Germinal center (tissue), 1 donor: ENCODE measurements at places on chromosomes 7 and 10.

DNA sequence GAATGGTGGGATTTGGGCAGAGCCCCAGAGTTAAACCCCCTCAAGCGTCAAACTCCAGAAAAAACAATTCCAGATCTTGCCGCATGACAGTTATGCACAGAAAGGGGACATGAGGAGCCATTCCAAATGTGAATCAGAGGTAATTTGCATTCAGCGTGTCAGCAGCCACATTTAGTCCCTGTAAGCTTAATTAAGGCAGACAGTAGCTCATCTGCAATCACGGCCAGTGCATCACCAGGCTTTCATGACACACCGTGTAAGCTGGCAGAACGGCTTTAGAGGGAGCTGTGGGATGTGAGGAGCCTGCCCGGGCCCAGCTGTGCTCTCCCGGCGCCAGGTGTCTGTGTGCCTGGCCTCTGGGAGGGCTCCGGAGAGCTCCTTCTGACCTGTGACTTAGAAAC lies 18.7 kb upstream of the PRKAG2 start:
- no peak for DNase-seq

GRCh38 chr7:117775801-117776200 lies 97.4 kb downstream of the CTTNBP2 start:
- DNase-seq = no peak

GRCh38 chr7:41058986-41059741 lies 643.7 kb downstream of the INHBA start:
- no peak for DNase-seq

GRCh38 chr10:104330168-104331110 lies 7.8 kb downstream of the ITPRIP start:
- DNase-seq = no peak

GRCh38 chr7:51127618-51127904 lies 189.0 kb downstream of the COBL start:
- no peak for DNase-seq

- DNase-seq = no peak
Measured at GRCh38 chr7:151389768-151390597, 19.9 kb downstream of the WDR86 start.
